ENCODE measurements at places on chromosomes 11 and 22.

DNA sequence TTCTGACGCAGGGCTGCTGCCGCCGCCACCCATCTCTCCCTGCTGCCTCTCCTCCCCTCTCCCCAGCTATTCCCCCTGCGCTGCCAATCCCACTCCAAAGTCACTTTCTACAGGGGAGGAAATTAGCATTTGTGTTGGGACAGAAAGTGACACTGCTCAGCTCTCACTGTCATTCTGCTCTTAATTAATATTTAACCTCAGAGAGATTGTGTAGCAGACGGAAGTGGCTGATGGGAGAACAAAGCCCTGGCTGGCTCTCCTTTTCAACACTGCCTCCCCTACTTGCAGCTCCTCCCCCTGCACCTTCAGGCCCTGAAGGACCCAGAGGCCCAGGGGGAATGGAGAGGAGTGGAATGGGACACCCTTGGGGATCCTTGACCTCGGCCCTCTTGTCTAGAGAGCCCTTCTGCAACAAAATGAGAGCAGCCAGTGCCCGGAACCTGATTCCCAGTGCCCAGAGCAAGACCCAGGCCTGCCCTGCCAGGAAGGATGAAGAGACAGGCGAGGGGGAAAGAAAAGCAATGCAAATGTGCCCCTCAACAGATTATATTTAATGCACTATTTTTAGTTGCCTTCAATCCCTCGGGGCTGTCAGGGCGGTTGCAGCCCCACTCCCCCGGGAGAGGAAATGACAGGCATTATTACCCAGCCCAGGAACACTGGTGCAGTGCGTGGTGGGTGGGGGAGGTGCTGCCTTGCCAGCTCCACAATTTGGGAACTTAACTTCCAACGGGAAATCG is 14.6 kb upstream of the NRGN start:
- DNase-seq, result no peak

DNA sequence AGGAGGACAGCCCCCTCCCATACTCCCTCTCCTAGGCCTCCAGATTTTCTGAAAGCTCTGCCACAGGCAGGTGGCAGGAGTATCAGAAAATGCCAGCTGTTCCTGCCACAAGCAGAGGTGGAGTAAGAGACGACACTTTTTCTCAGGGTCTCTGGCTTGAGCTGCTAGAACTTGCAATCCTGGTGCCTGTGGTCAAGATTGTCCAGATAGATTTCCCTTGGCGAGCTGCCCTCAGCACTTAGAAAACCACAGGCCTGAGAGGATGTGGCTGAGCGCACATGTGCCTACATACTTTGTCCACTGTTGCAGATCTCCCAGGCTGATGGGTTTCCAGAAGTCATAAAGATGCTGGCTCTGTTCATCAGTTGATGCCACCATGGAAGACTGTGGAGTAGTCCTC is 65.7 kb upstream of the NAV2 start:
- no peak for DNase-seq

DNA sequence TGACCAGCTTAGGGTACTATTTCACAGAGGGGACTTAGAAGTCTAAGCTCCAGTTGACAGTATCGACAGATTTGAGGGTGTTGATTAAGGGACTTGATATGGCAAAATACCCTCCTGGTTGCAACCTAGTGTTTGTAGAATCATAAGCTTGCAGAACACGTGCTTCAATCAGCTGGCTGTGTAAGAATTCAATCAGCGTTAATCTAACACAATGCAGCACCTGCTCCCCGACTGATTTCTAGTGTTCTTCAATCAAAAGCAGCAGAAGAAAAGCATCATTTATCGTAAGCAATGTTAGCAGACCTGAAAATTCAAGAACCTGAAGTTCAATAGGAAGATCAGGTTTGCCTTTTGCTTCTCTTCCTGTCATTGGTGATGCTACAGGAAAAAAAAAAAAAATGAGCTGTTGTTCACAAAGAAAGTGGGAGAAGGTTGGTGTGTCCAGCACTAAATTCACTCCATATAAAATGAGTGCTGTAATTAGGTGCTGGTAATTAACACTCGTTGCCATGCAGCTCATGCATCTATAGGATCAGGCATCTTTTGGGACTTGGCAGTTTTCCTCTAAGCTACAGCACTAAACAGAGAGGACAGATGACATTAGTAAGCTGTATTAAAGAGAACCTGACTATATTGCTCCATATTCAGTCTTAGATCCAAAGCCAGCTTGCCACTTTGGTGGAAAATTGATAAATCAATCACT is 840.3 kb downstream of the OPCML start:
- DNase-seq, result no peak

- no peak for DNase-seq
Measured at GRCh38 chr11:80925321-80925720, 1484.5 kb upstream of the TENM4 start.
